ENCODE measurements at places on chromosomes 1 and 21.

- no peak for DNase-seq
Measured at GRCh38 chr1:155133799-155134281, 1.8 kb upstream of the SLC50A1 start.

- peak; percentile 58 for DNase-seq
Measured at GRCh38 chr1:1001057-1001783, 1.3 kb upstream of the HES4 start.

GRCh38 chr1:7301664-7301981 lies 469.5 kb upstream of the VAMP3 start:
- DNase-seq = no peak

GRCh38 chr1:67723620-67724019 lies 38.6 kb downstream of the GADD45A start:
- no peak for DNase-seq

DNA sequence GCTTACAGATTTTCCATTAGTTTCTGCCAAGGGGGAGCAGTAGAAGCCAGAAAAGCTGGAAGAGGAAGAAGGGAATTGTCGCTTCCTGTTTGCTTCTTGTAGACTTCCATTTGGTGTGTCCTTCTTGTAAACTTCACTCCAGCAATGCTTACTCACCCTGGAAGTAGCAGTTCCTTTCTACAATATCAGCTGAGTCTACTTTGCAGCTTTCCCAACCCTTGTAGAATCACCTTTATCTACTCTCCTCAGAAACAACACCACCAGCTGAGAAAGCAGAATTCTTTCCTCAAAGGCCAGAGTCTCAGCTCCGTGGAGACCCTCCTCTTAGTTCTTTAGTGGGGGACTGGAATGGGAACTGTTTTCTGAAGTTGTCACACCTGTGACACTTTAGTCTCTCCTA lies 1136.7 kb upstream of the TMPRSS15 start:
- no peak for DNase-seq

GRCh38 chr21:16792101-16792500 lies 720.7 kb upstream of the CXADR start:
- DNase-seq = no peak

DNA sequence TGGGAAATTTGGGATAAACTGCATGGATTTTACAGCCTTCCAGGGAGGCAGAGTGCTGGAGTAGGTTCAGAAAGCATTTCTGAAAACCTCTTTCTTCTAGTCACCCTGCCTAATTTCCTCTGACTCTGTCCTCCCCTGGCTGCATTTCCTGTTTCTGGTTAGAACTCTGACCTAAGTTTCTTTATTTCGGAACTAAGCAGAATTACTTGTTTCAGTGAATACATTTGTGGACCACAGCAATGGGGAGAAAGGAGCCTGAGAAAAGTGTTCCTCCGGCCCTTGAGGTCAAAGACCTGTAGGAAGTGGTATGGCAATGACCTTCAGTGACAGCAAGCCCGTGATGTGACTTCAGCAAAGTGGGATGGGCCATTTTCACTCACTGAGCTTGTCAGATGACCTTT lies 173.4 kb upstream of the RUNX1 start:
- no peak for DNase-seq

DNA sequence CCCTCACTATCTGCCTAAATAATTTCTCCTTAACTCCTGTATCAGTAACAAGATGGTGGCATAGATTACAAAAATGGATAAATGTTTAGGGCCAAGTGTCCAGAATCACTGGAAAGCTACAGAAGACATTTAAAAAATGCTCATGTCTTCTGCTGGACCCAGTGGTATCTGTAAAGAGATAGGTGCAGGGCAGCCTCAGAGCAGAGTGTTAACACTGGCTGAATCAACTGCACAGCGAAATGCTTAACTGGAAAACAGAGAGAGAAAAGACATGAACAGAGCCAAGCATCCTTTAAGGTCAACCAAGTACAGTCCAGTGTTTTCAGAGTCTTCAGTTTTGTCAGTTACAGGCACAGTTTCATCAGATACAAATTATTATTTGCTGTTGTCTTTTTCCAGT lies 419.3 kb downstream of the ZP4 start:
- DNase-seq = no peak

DNA sequence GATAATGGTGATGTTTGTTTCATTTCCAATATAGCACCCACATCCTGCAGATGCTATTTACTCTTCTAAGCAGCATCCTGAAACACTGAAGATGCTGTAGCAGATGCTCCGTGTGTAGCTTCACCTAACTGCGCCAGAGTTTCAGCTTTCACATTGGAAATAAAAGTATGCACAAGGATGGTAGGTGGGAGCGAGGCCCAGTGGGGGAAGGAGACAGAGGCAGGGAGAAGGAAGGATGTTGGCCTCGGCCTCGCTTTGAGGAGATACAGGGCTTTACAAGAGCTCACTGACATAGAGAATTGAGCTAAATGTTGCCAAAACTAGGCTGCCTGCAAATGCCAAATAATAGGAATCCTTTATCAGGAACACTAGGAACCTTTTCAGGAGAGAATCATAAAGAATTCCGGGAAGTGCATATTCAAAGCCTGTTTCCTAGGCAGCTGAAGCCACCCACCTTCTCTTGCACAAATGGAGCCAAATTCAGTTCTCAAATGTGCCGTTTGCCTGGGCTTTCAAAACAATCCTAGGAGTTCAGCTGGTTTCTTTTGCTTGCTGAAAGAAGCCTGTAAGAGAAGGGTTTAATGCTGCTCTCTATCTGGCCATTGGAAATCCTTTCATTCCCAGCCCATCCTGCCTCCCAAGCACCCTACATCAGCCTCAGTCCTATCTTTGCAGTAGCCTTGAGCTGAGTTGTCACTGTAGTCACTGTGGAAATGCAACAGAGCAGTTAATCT lies 135.4 kb upstream of the ATP1B1 start:
- no peak for DNase-seq

- DNase-seq = no peak
Measured at GRCh38 chr1:203644661-203645510, 18.3 kb downstream of the ATP2B4 start.

GRCh38 chr21:42016364-42016985 lies 6.3 kb upstream of the ZBTB21 start:
- DNase-seq = no peak

GRCh38 chr1:93620172-93620840 lies 61.3 kb downstream of the BCAR3 start:
- DNase-seq = no peak

GRCh38 chr1:32742199-32742947 lies 39.8 kb upstream of the SYNC start:
- DNase-seq = no peak

GRCh38 chr1:45585110-45585426 lies 1.2 kb downstream of the NASP start:
- DNase-seq = no peak

GRCh38 chr1:74502858-74503257 lies 9.6 kb downstream of the LRRC53 start:
- no peak for DNase-seq

DNA sequence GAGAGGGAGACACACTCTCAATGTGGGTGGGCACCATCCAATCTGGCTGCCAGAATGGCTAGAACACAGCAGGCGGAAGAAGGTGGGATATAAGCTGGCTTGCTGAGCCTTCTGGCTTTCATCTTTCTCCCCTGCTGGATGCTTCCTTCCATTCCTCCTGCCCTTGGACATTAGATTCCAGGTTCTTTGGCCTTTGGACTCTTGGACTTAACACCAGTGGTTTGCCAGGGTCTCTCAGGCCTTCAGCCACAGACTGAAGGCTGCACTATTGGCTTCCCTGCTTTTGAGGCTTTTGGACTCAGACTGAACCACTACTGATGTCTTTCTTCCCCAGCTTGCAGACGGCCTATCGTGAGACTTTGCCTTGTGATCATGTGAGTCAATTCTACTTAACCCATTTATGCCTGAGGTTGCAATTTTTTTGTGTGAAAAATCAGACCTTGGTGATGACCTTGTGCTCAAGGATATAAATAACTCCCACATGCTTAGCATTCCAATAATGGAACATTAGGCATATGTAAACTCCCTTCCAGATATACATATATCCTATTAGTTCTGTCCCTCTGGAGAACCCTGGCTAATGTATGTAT lies 56.7 kb upstream of the CD55 start:
- DNase-seq = no peak

DNA sequence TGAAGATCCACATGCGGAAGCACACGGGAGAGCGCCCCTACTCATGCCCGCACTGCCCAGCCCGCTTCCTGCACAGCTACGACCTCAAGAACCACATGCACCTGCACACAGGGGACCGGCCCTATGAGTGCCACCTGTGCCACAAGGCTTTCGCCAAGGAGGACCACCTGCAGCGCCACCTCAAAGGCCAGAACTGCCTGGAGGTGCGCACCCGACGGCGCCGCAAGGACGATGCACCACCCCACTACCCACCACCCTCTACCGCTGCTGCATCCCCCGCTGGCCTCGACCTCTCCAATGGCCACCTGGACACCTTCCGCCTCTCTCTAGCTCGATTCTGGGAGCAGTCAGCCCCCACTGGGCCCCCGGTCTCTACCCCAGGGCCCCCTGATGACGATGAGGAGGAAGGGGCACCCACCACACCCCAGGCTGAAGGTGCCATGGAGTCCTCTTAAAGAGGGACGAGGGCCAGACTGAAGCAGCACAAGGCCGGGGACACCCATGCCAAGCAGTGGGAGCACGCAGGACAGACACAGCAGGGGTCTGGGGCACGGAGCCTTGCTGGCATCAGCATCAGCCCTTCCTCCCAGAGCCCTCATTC lies 13.7 kb downstream of the ZBTB7B start:
- no peak for DNase-seq

DNA sequence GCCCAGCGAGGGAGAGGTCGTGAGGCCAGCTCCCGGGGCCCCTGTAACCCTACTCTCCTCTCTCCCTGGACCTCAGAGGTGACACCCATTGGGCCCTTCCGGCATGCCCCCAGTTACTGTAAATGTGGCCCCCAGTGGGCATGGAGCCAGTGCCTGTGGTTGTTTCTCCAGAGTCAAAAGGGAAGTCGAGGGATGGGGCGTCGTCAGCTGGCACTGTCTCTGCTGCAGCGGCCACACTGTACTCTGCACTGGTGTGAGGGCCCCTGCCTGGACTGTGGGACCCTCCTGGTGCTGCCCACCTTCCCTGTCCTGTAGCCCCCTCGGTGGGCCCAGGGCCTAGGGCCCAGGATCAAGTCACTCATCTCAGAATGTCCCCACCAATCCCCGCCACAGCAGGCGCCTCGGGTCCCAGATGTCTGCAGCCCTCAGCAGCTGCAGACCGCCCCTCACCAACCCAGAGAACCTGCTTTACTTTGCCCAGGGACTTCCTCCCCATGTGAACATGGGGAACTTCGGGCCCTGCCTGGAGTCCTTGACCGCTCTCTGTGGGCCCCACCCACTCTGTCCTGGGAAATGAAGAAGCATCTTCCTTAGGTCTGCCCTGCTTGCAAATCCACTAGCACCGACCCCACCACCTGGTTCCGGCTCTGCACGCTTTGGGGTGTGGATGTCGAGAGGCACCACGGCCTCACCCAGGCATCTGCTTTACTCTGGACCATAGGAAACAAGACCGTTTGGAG lies 23.7 kb upstream of the TNFRSF1B start:
- DNase-seq = no peak

DNA sequence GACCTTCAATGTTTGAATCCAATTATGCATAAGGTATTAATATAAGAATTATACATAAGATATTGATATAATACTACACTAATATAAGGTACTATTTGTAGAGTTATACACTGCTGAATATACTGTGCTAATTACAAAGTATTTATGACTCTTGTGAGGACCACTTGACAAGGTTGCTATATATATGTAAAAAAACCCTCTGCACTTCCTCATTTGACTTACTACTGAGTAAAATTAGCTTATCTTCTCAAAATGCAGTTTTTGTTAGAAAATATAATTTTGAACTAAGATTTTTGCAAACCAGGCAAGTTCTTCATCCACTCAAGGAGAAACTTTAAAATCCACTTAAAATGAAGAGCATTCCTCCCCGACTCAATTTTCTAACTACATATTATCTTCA lies 8.5 kb downstream of the SIKE1 start:
- no peak for DNase-seq

GRCh38 chr1:1937549-1938275 lies 18.6 kb upstream of the TMEM52 start:
- peak; percentile 16 for DNase-seq

DNA sequence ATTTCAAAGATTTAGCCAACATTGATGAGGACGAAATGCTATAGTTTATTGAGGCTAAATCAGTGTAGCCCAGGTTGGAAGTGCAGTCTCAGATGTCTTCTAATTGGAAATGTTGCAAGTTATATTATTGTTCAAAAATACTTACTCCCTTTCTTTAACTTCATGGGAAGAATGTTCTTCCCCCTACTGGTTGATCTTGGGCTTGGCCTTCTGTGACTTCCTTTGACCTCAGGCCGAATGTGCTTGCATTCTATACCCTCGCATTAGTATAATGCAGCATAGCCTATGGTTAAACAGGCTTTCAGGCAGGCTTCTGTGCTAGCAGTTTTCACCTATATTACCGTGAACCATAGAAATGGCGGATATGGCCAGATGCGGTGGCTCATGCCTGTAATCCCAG lies 77.3 kb downstream of the RPE65 start:
- DNase-seq = no peak

DNA sequence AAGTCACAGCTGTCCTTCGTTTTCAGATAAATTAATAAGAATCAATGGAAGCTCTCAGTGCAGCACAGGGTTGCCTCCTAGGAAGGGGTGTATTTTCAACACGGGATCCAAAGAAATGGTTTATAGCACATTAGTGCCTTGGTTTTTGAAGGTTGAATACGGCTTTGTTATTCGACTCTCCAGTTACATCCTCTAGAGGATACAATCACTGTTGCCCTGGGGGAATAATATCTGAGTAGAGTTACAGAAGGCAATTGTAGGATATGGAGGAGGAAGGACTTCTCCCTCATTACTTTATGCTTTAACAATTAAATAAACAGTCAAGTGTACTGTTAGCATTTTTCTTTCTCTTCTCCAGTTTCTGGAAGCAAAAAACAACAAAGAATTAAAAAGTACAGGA lies 14.3 kb upstream of the ZNF326 start:
- DNase-seq = no peak

DNA sequence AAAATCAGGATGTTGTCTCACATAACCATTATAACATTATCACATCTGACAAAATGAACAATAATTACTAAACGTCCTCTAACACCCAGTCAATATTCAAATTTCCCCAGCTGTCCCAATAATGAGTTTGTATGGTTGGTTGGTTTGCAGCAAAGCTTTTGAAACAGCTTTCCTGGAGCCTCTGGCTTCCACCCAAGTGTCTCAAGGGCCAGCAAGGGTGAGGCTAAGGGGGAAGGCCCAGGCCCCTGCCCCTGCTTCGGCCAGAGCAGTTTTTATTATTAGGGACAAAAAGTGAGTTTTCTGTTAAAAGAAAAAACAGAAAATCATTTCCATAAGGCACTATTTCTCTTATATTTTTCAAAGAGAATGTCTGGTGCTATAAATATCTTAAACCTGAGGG lies 19.1 kb upstream of the AVPR1B start:
- no peak for DNase-seq

GRCh38 chr1:1616838-1617237 lies 1.5 kb downstream of the MIB2 start:
- no peak for DNase-seq

DNA sequence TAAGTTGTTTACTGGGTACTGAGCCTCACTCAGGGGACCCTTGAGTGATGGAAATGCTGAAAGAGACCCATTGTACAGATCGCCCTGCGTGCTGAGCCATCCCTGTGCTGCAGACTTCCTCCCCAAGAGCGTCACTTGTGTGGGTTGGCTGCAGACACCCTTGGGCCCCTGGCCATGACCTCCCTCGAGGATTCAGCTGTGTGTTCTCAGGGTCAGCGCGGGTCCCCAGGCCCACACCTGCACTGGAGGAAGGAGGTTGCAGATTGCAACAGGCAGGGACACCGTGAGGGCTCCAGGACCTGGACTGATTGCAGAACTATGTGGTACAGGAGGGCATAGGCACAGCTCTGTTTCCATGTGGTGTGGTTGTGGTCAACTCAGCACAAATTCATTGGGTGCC lies 4.4 kb downstream of the SNAP47 start:
- DNase-seq = no peak
